ENCODE measurements at places on chromosomes 11 and 22. TPM values are rescaled to one million over a fixed set of nuclear protein-coding genes. Genes with fewer than 3 reads are reported as not detected.

DNA sequence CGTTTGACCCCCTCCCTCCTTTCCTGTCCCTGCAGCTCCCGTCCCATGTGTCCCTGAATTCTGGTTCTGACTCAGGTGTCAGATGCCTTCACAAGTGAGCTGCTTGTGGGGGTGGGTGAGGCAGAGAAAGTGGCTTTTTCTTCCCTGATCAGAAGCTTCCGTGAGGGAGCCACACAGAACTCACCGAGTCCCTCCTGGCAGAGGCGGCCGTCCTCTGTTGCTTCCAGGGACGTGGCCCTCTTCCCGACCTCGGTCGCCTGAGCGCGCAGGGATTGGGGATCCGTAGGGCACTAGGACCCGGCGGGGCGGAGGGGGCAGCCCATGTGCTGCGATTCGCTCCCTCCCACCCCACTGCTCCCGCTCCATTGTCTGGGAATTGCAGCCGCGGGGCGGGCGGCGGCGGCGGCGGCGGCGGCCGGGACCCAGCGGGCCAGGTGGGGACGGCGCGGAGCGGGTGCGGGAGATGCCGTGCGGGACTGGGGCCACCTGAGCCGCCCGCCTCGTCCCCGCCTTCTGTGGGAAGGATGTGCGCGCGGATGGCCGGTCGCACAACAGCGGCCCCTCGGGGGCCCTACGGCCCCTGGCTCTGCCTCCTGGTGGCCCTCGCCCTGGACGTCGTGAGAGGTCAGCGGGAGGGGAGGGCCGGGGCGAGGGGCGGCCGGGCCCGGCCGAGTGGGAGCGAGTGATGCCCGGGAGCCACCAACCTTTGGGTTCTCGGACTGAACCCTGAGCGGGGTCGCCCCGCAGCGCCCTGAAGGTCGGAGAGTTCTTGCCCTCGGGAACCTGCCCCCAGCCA is at the start of gene TMEM132A:
TMEM132A (plus strand) TSS at position 351 of the 796 bp plus-strand sequence; CDS start at position 525, 174 bp downstream.
- DNase-seq, result peak; percentile 77

GRCh38 chr22:33565580-33565995 is 354.7 kb downstream of the LARGE1 start:
- DNase-seq, result no peak

GRCh38 chr22:40727070-40727963 is 48.0 kb downstream of the MCHR1 start:
- no peak for DNase-seq

GRCh38 chr11:118897721-118898310 is 14.1 kb downstream of the CXCR5 start:
- DNase-seq, result no peak

DNA sequence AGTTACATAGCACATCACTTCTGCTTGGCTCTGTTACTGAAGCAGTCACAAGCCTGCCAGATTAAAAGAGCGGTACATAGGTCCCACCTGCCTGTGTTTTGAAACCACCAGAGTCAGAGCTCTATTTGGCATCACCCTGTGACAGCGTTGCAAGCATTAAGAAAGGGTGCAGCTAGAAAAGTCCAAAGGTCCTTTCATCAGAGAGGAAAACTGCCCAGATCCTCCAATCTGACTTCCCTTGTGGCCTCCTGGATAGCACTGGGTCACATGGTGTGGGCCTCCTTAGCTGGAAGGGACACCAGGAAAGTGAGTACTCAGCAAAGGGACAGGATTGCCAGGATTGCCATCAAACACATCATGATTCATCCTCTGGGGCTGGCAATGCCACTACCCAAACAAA is 22.9 kb downstream of the STX3 start:
- DNase-seq, result peak; percentile 76

GRCh38 chr22:36926309-36926708 is 12.9 kb downstream of the CSF2RB start:
- DNase-seq, result no peak

DNA sequence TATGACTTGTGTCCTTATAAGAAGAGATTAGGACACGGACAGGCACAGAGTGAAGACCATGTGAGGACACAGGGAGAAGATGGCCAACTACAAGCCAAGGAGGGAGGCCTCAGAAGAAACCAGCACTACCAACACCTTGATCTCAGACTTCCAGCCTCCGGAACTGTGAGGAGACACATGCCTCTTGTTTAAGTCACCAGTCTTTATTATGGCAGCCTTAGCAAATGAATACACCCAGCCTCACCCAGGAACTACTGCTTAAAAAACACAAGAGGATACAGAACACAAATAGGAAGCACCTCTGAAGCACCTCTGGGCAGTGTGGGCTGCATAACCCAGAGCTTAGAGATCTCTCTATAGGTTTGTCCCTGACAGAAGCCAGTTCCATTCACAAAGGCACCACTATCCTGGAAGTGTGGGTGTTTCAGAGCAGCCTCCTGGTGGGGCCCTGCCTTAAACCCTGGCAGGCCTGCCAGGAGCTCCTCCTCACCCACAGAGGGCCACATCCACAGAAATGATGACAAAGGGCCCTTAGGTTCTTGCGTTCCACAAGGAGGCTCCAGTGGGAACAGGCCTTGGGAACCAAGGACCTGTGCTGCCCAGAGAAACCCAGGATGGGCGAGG is 58.8 kb downstream of the CHRDL2 start:
- DNase-seq, result no peak

DNA sequence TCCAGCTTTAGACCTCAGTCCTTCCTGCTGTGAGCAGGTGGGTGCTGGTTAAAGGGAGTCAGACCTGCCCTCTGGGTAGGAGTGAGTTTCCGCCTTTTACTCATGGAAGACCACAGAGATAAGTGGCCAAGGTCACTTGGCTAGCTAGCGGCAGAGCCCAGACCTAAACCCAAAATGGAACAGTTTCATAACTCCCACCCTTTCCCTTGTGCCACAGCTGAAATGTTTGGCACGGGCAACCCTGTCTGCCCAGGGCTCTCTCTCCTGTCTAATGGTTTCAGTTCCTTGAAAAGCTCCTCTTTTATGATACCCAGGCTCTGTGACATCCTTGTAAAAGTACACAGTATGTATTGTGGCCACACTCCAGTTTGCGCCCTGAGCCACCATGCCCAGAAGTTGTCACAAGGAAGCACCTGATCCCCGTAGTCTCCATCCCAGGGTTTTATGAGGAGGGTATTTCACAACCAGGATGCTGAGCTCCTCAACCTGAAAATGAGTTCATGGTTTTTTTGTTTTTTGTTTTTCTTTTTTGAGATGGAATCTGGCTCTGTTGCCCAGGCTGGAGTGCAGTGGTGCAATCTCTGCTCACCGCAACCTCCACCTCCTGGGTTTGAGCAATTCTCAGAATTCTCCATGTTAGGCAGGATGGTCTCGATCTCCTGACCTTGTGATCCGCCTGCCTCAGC is 5.1 kb downstream of the MB start:
- DNase-seq, result no peak

DNA sequence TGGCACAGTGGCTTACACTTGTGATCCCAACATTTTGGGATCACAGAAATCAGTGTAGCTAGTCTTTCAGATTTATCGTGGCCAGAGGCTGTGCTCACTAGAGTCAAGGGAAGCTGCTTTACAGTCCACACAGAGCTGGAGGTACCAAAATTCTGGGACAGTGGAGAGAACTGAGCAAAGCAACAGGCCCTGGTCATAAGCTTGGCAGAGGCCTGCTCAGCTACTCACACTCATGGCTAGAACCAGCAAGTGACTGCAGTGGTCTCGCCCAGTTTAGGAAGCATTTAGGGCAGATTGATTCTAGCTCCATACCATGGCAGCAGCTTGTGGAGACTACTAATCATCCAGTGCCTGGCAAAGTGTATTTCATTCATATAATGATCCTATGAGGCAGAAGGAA is 8.8 kb downstream of the TMEM216 start:
- no peak for DNase-seq

DNA sequence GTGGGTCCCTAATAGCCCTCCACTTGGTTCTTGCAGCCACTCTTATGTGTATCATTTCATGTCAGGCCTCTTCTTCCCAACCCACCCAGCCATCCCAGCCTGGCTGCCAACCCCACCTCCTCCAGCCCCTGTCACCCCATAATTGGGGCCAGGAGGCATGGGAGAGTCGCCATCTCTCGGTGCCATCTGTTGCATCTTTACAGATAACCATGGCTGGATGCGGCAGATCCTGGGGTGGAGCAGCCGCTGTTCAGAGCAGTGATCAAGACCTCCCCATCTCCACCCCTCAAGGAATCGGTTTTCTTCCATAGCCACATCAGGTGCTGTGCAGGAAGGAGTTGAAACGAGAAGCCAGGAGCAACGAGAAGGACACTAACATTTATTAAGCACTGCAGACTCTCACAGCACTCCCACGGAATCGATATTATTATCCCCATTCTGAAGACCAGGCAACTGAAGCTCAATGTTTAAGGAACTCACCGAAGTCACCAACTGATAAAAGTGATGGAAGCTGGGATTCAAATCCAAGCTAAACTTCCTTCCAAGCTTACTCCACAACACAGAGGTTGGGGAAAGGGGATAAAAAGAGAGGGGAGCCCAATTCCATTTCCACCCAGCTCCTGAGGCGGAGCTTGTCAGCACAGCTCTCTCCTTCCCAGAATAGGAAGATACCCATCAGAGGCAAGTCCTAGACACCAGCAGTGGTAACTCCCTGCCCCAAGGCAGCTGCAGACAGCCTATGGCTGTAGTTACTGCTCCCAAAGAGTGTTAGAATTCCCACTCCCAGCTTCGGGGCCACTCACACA is 2.7 kb downstream of the SLC43A1 start:
- no peak for DNase-seq

DNA sequence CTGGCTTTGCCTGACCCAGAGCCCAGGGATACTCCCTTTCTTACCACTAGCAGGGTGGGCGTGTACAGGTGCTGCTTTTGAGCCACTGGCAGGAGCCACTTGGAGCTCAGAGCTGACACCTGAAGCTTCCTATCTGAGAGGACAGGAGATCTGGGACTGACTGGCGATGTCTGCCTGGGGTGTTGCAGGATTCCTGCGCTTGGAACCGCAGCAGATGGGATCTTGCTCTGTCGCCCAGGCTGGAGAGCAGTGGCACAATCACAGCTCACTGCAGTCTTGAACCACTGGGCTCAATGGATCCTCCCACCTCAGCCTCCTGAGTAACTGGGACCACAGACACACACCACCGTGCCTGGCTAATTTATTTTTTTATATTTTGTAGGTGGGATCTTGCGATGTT is 17.7 kb downstream of the GP1BB start:
- no peak for DNase-seq

DNA sequence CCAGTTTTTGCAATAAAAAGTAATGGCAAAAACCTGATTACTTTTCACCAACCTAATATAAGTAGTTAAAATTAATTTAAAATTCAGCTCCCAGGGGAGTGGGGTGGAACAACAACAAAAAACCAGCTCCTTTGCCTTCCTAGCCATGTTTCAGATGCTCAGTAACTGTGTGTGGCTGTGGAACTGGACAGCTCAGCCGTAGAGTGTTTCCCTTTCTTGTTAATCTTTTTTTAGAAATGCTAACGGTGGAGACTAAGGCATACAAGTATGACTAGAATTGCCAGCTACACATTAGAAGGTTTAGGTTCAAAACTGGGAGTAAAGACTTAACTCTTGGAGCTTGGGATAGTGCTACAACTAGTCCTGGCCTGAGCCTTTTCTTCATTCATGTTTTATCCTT is 45.0 kb downstream of the PPP6R3 start:
- no peak for DNase-seq

- no peak for DNase-seq
These were observed 35.9 kb downstream of the ARAP1 start for GRCh38 chr11:72716290-72716689.

- DNase-seq, result no peak
These were observed 22.1 kb downstream of the TMEM135 start for GRCh38 chr11:87059596-87060390.

DNA sequence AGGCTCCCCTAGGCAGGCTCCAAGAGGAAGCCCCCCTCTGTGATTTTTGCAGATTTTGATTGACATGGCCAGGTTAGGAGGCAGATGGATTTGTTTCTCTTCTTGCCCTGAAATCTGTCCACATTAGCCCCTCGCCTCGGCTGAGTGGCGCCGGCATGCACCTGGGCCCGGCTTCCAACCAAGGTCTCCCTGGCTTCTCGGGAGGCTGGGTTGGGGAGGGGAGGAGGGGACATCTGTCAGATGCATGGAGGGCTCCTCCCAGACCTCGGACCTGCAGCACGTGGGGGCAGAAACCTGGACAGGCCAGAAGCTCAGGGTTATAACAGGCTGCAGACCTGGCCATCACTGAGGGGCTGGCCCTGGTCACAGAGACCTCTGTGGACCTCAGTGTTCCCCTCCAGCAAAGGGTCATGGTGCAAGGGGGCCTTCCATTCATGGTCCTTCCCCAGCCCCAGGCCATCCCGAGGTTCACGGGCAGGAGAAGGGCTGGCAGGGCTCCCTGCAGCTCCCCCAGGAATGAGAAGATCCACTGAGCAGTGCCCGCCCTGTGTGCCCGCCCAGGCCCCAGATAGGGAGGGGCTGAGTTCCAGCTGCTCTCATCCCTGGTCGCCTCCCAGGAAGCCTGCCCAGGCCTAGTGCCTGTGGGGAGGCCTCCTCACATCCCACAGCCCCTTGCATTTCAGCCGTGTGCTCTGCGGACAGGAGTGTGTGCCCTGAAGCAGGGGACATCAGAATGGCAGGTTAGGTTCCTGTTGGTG is 747.8 kb downstream of the BRD1 start:
- no peak for DNase-seq

DNA sequence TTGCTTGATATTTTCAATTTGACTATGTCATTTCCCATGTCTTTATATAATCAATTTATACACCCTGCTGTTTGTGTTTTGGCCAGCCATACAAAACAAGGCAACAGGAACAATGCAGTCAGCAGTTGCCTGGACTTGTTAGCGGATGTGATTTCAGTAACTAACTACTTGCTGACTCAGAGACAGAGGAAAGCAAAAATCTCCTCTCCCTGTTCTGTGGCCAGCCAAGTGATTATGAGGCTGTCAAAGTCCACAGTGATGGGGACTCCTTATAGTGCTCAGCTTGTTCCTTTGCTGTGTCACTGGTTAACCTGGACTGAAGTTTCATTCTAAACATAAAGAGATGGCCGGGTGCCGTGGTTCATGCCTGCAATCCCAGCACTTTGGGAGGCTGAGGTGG is 32.6 kb upstream of the APLP2 start:
- DNase-seq, result no peak

GRCh38 chr11:63660972-63661371 is 10.2 kb downstream of the ATL3 start:
- no peak for DNase-seq

GRCh38 chr11:8403310-8403709 is 139.6 kb upstream of the LMO1 start:
- DNase-seq, result no peak

GRCh38 chr22:30908051-30908461 is 60.5 kb downstream of the MORC2 start:
- peak; percentile 30 for DNase-seq

MOV10L1 gene
- total RNA-seq, result not detected

GAS2 gene
- 5.8 TPM for total RNA-seq

INTS4 gene
- 68.5 TPM for total RNA-seq

SDF2L1 gene
- total RNA-seq, result 44.0 TPM

DLG2 gene
- 3.3 TPM for total RNA-seq

ST3GAL4 gene
- total RNA-seq, result 1.1 TPM

BLID gene
- not detected for total RNA-seq

SAA4 gene
- total RNA-seq, result not detected

Measured in Peyer's patch (tissue), 4 donors.